ENCODE measurements at places on chromosomes 7 and 10.

DNA sequence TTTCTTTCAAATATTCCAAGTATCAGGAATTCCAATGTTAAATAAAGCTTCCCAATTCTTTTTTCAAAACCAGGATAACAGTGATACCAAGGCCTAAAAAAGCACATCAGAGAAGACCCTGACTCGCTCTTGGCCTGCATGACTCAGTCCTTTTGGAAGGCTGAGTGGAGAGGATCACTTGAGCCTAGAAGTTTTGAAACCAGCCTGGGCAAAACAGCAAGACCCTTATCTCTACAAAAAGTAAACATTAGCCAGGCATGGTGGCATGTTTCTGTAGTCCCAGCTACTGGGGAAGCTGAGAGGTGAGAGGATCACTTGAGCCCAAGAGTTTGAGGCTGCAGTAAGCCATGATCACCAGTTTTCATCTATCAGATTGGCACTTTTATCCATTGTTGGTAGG is 18.7 kb downstream of the NFE2L3 start:
- DNase-seq, result no peak

DNA sequence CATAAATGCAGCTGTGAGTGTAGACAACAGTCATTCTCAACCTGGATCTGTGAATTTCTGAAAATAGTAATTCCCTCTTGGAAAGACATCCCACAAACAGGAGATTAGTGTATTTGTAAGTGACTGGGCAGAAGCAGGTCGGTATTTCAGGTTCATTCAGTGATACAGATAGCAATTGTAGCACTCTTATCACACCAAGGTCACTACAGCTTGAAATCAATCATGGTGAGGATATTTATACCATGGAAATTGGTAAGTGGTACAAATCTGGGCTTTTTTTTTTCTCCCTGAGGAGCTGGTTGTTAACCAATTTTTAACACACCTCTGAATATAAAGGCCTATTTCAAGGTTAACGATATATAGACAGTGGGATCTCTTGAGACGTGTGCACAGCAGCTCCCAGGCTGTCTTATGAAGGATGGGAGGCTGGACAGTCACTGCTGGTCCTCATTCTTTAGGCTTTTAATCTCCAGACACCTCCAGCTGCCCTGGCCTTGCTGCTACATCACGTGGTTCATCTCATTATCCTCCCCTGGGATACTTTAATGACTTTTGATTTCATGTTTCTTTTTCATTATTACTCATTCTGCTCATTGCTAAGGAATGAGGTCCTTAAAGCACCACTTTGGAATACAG is 87.1 kb downstream of the ITGA8 start:
- DNase-seq, result peak; percentile 37

- no peak for DNase-seq
Measured at GRCh38 chr10:46517541-46517940, 38.9 kb downstream of the GPRIN2 start.

GRCh38 chr7:153457746-153458145 is 594.5 kb upstream of the DPP6 start:
- no peak for DNase-seq

- peak; percentile 58 for DNase-seq
Measured at GRCh38 chr7:143239813-143240212, 18.0 kb downstream of the TAS2R40 start.

DNA sequence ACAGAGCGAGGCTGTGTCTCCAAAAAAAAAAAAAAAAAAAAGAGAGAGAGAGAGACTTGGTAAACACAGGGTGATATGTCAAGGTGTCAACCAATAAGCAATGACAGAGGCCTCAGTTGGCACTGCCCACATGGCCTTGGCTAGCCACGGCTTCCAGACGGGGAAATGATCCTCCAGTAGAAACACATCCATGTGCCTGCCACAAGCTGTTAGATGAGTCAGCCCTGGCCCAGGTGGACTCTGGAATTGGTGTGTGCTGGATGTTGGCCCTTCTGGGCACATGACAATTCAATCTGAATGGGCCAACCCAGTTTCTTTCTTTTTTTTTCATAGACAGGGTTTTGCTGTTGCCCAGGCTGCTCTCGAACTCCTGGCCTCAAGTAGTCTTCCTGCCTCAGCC is 13.7 kb downstream of the RFC2 start:
- DNase-seq, result no peak

GRCh38 chr10:96276831-96277230 is 5.5 kb upstream of the BLNK start:
- no peak for DNase-seq

- no peak for DNase-seq
Measured at GRCh38 chr7:64654796-64655548, 11.0 kb upstream of the ZNF107 start.

DNA sequence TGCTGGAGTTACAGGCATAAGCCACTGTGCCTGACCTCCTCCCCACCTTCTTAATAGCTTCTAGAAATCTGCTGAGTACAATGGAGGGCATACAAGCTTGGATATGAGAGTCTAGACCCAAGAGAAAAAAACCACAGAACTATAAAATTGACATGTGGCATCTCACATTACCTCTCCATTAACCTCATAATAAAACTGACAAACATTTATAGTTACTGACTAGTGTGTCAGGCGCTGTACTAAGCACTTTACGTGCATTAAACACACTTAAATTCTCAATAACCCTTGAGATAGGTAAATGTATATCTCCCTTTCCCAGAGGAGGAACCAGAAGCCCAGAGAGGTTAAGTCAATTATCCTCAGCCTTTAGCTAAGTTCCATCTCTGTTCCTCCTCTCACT is 300.5 kb upstream of the MYO3A start:
- DNase-seq, result no peak

- no peak for DNase-seq
Measured at GRCh38 chr10:131027256-131027655, 284.3 kb downstream of the TCERG1L start.

- DNase-seq, result peak; percentile 96
Measured at GRCh38 chr10:3226960-3227744, 54.6 kb upstream of the PITRM1 start.

DNA sequence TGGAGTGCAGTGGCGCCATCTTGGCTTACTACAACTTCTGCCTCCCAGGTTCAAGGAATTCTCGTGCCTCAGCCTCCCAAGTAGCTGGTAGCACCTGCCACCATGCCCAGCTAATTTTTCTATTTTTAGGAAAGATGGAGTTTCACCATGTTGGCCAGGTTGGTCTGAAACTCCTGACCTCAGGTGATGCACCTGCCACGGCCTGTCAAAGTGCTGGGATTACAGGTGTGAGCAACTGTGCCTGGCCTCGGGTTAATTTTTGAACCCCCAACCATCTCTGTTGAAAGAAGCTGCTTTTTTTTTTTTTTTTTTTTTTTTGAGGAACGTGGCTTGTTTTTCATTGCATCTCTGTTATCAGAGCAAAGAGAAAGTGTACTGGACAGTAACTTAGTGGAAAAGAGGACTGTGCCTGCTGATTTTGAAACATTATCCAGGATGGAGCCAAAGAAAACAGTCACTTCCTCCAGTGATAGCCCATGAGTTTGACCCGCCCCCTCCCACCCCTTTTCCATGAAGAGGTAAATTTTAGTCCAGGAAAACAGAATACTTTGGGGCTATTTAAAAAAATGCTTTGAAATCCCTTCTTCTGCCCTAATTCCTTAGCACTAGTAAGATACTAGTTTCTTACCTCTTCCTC is 38.3 kb downstream of the WBP1L start:
- peak; percentile 45 for DNase-seq

- DNase-seq, result peak; percentile 33
Measured at GRCh38 chr7:80847027-80847426, 71.8 kb downstream of the SEMA3C start.

All from fibroblast of skin of scalp (primary cell).